ENCODE measurements at places on chromosomes 13 and 19. TPM values are rescaled to one million over a fixed set of nuclear protein-coding genes. Genes with fewer than 3 reads are reported as not detected.

DNA sequence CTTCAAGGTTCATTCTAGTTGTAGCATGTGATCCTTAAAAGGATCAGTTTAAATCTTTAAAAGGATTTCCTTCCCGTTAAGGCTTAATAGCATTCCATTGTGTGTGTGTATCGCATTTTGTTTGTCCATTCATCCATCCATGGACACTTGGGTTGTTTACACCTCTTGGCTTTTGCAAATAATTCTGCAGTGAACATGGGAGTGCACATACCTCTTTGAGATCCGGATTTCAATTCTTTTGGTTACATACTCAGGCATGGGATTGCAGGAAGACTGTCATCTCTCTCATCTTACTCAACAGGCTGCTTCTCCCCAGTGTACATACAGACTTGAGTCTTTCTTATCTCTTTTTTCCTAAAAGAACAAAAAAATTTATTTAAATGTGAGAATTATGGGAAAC, 1.2 kb downstream of the RNF113B start:
- no peak for DNase-seq

DNA sequence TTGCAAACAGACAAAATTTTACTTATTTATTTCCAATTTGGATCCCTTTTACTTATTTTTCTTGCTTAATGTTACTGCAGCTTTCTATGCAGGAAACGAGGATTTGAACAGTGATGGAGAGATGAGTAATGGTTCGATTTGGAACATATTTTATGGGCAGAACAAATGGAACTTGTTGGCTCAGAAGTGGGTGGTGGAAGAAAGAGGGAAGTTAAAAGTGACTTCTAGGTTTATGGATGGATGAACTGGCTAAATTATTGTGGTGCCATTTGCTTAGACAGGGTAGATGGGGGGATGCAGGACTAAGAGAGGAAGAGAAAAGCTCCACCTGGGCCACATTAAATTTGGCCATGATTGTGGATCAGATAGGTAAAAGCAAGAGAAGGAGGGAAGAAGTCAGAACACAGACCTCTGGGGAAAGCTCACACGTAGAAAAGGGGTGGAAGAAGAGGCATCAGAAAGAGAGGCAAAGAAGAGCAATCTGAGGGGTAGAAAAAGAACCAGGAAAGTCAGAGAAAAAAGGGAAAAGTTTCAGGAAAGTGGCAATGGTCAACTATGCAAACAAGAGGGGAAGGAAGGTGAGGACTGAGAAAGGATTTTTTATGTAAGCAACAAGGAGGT, 768 bp upstream of the CYSLTR2 start:
- no peak for DNase-seq

Gene SPINT2
- total RNA-seq, result 174 TPM

DNA sequence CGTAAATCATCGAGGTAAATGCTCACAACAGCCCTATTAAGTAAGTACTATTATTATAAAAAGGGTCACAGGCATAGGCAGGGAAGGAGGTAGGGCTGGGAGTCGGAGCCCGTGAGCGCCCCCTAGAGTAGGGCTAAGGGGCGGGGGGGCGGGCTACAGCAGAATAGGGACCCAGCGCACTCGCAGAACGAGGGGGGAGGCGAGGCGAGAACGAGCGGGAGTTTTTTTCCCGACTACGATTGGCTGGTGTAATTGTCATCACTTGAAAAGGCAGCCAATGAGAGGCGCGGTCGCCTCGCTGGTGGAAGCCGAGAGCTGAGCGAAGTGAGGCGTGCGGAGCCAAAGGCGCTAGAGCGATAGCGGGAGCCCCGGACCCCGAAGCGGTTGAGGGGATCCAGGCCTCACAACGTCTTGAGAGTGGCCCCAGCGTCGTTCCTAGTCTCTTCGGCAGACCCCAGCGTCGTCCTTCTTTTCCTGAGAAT, 24.2 kb downstream of the KEAP1 start:
- DNase-seq, result peak; percentile 94

DNA sequence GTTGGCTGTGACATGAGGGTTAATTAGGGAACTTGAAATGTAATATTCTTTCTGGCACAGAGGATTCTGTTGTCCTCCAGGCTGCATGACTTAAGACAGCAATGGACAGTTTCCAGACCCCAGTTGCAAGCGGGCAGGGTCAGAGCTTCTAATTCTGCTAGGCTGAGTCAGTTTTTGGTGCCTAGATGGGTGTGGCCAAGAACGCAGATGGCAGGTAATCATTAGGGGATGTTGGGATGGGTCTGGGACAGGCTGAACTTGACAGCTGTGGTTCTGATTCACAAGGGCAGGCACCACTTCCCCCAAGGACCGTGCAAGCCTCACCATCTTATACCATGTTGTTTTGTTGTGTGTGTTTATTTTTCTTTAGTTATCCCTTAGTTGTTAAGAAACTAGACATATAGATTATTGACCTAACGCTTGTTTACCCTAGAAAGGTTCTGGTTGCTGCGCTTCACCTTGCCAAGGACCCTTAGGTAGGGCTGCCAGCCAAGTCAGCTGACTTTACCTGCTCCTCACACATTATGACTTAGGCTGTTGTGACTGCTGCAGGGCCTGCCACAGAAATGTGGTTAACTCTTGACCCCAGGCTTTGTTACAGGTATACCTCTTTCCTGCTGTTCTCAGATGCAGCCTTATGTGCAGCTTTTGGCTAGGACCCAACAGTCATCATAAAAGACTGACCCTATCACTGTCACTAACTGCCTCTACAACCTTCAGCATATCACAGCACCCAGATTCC, 117.7 kb upstream of the KLF12 start:
- no peak for DNase-seq

- no peak for DNase-seq
Observed at GRCh38 chr13:99227331-99227900, 26.8 kb downstream of the UBAC2 start.

DNA sequence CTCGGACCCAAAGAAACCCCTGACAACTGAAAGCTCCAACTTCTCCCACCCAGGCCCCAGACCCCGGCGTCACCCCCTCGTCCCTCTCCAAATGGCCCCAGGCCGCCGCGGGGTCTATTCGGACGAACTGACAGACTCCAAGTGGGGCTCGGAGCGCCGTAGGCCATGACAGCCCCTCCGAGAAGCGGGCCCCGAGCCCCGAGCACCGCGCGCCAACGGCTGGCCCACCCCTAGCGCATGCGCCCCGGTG, 360 bp downstream of the DDX39A start:
- no peak for DNase-seq

Gene ZNF835
- total RNA-seq, result 1.7 TPM

DNA sequence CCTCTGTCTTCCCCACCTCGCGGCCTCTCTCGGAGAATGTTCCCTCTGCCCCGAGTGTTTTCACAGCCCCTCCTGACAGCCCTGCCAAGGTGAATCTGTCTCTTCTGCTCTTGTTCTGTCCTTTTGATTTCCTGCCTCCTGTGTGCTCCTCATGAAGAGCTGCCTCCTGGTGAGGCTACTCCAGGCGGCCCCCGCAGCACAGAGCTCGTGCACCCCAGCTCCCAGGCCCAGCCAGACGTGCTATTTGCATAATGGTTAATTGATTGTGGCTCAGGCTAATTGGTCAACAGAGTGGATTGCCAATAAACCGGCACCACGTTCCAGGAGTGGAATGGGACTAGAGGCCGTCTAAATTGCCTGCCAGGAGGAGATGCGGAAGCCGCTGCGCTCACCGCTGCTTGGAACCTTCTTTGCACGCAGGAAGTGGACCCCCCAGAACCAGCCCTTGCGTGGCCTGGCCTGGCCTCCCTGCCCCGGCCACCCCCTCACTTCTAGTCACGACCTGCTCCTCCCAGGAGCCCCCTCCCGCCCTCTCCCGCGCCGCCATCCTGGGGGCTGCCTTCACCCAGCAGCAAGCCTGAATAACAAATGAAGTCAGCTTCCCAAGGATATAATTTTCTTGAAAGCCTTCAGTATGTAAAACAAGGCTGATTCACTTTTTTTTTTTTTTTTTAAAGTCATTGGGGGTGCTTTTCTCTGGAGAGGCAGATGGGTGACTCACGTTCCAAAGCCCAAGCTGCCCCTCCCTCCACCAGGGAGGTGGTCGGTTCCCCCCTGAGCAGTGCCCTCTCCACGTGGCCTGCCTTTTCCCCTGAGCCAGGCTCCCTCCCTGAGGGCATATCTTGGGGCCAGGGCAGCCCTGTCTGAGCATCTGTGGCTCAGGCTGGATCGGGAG, 144.0 kb downstream of the KDM4B start:
- DNase-seq, result no peak

Gene POSTN
- total RNA-seq, result 60.9 TPM

DNA sequence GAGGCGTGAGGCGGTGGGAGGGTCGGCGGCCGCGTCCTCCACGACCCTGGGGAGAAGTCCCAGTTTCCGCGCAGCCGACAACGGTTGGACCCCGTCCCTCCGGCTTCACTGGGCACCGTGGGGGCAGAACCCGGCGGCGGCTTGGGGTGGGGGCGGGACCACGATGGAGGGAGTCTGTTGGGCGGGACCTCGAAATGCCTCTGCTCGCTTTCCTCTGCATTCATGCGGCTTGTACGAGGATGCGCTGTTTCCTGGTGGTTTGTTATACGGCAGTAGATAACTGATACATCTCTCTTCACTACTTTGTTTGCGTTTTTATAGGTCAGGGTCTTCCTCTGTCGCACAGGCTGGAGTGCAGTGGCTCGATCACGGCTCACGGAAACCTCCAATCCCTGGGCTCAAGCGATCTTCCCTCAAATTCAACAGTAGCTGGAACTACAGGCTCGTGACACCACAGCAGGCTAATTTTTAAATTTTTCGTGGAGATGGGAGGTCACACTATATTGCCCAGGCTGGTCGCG, 24.6 kb upstream of the ZNF846 start:
- DNase-seq, result no peak

- no peak for DNase-seq
Observed at GRCh38 chr19:920051-920864, 3.1 kb downstream of the KISS1R start.
